ENCODE measurements at places on chromosomes 11 and 22.

DNA sequence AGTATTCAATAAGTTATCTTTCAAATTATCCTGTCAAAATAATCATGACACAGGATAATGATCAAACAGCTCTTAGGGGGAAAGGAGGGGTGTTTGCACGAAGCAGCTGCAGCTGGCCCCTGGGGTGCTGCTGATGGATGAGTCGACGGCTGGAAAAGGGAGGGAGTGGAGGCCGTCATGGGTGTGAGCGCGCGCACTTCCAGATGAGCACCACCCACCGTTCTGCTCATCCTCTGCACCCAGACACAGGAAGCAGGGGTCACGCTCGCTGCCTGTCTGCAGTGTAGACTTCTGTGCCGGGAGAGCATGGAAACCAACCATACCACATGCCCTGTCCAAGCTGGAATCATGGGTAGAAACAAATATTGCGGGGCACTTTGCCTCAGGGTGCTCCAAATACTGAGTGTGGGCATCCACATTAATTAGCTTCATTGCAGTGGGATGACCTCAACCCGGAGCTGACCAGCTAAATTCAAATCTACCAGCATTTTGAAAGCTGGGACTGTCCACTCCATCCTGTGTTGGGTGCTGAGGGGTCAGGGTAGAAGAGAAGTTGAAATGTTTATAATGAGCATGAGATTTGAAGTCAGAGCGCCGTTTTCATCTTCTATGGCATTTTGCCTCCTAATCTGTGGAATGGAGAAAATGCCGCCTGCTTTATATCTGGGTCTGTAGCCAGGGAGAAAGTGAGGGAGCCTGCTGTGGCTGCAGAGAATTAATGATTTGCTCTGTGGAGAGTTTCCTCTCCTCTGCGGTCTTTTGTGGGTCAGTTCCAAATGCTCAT, 802.4 kb downstream of the TBC1D22A start:
- peak; percentile 87 for DNase-seq

- DNase-seq = no peak
Observed at GRCh38 chr22:37665487-37665886, 7.0 kb downstream of the PDXP start.

DNA sequence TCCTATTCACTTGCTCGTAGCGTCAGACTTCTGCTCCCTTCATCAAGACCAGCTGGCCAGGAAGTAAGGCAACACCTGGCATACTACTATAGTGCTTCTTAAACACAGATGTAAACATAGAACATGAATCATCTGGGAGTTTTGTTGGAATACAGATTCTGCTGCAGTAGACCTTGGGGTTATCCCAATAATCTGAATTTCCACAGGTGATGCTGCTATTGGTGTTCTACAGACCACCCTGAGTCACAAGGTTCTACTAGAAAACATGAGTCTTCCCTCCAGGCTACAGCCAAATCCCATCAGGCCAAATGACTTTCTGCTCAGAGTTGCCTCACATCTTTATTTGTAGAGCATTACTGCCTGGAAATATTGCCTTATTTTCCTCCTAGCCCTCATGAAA, 175.2 kb downstream of the NELL1 start:
- peak; percentile 69 for DNase-seq

DNA sequence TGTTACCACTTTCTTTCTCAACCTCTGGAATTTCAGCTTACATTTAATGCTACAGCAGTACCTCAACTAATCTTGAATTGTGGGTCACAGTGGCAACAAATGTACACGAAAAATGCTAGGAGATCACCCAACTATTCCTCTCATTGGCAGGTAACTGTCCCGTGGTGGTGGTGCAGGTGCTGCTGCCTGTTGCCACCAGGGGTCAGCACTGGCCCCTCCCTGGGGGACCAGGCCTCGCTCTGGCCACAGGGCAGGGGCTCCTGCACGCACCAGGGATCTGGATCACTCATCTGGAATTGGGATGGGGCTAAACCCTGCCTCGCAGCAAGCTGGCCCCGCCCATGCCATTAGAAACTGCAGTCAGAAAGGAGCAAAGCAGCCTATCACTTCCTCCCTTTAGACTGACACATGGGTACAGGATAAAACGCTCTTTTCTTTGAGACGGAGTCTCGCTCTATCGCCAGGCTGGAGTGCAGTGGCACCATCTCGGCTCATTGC, 6.9 kb upstream of the POLDIP3 start:
- peak; percentile 32 for DNase-seq

DNA sequence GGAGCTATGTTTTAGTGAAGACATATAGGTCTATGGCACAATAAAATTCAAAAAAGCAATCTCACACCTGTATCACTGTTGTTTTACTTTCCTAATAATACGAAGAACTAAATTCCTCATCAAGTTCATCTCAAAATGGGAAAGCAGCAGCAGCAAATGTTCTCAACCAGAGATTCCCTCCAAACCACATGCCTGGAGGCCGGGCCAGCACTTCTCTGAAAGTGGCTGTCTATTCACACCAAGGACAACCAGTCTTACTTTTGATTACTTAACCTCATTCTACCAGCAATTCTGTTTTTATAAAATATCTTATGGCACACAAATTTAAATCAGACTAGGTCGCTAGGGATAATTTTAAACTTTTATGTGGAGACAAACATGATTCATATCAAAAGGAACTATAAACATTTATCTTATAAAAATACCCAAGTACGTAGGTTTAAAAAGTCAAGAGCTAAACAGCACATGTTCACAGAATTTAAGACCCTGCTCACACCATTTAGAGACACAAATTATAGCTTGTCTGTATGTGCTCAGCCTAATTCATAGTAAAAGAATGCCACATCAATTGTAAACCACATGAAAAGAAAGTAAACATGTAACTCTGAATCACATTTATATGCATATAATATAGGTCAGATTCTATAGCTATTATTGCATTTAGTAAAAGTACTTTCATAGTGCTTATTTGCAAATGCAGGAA, 46.1 kb downstream of the RRAS2 start:
- DNase-seq = no peak

DNA sequence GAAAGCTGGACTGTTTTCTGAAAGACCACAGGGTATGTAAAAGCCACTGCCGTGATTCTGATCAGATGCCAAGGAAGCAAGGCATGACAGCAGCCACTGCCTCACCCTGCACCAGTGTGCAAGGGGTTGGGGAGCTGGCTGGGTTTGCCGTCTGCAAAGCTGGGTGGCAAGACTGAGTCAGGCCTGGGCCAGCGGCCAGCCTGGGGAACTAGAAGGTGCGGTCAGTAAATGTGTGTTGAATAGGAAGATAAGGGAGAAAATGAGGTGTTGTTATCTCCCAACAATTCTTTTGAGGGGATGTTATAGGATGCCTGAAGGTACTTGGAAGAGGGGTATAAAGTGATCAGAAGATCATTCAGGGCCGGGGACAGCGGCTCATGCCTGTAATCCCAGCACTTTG, 8.0 kb downstream of the VSTM5 start:
- DNase-seq = no peak

GRCh38 chr11:77457340-77457739, 16.6 kb downstream of the PAK1 start:
- no peak for DNase-seq

DNA sequence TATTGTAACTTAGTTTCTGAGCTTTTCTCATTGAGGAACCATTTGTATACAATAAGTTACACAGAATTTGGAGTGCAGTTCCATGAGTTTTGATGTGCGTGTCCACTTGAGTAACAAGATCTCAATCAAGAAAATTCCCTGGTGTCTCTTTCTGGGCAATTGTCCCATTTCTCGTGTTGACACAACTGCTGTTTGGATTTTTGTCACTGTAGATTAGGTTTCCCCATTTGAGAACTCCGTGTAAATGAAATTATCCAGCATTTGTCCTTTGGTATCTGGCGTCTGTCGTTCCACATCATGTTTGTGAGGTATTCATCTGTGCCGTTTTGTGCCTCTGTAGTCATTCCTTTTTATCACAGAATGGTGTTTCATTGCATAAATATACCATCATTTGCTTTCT, 547.0 kb downstream of the TBC1D22A start:
- no peak for DNase-seq

- DNase-seq = no peak
Observed at GRCh38 chr11:9230296-9230695, 34.9 kb downstream of the DENND5A start.

DNA sequence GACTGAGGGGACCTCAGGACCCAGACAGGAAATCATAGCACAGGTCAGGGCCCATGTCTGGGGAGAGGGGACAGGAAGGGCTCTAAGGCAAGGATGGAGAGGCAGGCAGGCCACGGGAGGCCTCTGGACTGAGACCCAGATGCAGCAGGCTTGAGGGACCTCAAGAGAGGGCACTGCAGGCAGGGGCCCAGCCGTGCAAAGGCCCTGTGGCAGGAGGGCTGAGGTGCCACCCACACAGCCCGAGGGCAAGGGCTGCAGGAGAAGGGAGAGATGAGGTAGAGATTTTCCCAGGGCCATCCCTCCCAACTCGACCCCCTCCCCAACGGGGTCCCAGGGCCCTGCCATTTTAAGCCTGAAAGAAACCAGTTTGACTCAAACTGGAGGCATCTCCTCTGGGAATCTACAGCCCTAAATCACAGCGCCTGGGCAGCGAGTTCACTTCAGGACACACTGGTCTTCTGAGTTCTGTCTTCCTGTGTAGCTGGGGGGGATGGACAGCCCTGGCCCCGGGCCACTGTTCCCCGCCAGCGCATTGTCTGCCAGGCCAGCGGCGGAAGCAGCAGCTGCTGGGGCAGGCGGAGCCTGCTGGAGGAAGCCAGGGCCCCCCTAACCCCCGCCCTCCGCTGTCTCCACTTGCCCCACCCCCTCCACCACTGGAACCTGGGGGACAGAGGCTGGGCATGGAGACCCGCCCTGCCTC, 20.3 kb upstream of the WNT7B start:
- no peak for DNase-seq

DNA sequence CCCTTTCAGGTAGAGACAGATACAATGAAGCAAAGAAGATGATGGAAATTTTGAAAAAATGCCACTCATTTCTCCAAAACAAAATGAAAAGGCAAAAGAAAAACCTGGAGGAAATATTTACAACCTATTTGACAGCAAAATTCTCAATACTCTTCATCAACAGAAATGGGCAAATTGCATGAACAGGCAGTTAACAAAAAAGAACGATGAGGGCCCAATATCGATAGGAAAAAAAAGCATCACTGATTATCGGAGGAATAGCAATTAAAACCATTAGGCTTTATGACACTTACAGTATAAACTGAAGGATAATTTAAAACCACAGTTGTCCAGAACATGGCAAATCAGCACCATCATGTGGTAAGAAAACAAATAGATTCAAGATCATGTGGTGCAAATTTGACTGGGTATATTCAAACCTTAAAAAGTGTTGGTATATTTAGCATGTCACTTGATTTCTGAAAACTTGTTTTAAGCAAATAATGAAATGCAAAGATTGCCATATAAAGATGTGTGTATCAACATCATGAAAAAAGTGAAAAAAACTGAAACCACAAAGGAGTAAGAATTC, 222.9 kb downstream of the BRD1 start:
- no peak for DNase-seq

DNA sequence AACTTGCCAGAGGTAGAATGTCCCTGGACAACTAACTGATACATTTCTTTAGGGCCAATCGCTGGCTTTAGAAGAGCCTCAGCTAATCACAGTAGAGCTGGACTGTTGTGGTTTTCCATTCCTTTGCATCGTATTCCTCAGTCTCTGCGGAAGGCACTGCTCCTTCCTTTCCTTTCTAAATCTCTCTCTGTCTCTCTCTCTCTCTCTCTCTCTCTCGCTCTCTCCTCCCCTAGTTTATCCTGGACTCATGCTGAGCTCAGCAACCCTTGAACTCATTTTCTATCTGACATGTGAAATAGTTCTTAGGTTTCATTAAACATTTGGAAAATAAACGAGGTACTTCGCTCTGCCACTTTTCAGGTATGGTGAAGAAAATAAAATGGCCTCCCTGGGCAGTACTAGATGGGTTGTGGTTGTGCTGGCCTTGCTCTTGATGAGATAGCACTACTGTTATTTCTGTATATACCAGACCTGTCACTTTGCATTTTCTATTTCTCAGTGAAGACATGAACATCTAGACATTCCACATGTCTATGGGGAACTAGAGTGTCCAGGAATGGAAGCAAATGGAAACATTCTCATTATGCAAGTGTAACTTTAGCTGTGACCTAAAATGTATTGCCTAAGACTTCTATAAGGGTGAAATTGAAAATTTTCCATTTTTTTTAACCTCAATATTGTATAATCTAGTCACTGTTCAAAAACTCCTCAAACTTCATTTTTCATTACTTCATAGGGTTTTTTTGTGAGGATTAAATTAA, 12.0 kb upstream of the SESN3 start:
- DNase-seq = no peak

DNA sequence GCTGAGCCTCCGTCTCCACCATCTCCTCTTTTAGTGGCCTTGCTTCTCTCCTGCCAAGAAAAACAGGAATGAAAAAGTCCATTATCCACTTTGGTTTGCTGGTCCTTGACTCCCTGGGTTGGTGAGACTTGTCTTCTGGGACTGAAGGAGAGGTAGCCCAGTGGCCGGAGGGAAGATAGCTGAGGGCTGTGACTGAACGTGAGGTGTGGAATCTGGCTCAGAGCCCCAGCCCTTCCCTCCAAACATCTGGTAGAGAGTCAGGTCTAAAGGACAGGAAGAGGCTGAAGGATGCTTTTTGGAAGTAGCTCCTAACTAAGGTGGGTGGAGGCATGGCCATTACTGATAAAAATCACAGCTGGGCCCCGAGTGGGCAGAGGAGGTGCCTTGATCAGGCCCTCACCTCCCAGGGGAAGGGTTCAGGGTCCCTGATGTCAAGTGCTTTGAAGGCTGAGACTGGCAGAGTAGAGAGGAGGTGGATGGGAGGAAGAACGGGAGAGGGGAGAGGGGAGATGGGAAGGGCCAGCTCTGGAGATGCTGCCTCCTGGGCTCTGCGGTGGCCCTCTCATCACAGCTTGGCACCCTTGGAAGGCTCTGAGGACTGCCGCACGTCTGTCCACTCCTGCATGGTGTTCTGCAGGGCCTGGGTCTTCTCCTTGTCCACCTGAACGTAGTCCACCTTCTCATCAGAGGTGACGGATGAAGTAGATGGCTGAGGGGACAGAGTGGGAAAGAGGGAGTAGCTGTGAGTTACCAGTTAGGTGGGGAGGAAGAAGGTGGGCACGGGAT, 30.2 kb downstream of the USP35 start:
- DNase-seq = no peak

GRCh38 chr11:93166862-93167261, 30.9 kb downstream of the SLC36A4 start:
- DNase-seq = no peak

All from NCI-H1417 (cell line).